ENCODE measurements at places on chromosomes 5 and 9. TPM values are rescaled to one million over a fixed set of nuclear protein-coding genes. Genes with fewer than 3 reads are reported as not detected.

The PPP2CA gene
- 137 TPM for polyA plus RNA-seq

- no peak for DNase-seq
Measured at GRCh38 chr9:77495834-77496671, 152.1 kb downstream of the GNA14 start.

DNA sequence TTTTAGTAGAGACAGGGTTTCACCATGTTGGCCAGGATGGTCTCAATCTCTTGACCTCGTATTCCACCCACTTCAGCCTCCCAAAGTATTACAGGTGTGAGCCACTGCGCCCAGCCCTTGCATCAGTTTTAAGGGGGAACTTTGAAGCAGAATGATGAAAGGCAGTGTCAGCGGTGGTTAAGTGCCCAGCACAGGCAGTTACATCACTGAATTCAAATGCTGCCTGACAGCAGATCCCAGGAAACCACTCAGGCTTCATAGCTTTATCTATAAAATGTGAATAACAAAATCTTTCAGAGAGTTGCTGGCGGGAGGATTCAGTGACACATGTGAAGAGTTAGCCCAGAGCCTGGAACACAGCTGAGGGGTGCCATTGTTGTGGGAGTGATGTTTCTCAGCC lies 26.5 kb downstream of the FGF1 start:
- DNase-seq: no peak

The DDX4 gene
- polyA plus RNA-seq: not detected

The C9 gene
- polyA plus RNA-seq: not detected

The CCL27 gene
- 1.1 TPM for polyA plus RNA-seq

The CNTNAP3 gene
- 3.7 TPM for polyA plus RNA-seq

- DNase-seq: peak; percentile 6
Measured at GRCh38 chr9:122656378-122656777, 1.0 kb downstream of the OR1B1 start.

DNA sequence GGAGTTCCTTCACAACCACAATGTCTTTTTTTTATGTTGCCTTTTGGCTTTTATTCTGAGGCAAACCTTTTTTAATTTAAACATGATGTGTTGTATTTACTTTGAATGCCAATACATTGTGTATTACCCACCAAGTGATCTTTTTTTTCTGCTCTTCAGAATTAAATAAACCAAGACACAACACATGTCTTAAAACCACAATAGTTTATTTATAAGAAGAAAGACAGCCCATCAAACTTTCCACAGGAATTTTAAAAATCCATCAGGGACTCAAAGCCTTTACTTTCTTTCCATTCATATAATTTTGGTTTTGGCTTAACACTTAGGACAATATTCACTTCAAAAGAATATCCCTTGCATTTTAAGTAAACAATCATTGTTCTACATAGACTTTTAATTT lies 321.8 kb upstream of the MEF2C start:
- DNase-seq: no peak

GRCh38 chr5:170426786-170427185 lies 37.6 kb upstream of the KCNMB1 start:
- DNase-seq: no peak

The PPP2R2B gene
- 0.16 TPM for polyA plus RNA-seq

- no peak for DNase-seq
Measured at GRCh38 chr9:79308012-79308411, 263.8 kb upstream of the TLE4 start.

DNA sequence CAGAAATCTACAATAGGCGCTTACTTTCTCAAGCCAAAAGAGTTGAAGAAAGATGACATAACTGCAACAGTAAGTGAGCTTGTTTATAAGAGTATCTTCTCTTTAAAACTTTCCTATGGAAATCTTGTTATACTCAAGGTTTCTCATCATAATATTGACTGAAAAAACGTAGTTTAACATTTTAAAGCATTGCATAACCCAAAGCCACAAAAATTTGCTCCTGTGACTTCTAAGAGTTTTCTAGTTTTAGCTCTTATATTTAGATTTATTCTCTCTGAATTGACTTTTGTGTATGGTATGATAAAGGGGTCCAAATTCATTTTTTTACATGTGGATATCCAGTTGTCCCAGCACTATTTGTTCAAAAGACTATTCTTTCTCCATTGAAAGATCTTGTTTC lies 15.2 kb downstream of the WDR36 start:
- DNase-seq: no peak

The SPATA31A1 gene
- not detected for polyA plus RNA-seq

The TEK gene
- polyA plus RNA-seq: 41.4 TPM

GRCh38 chr9:71465392-71465791 lies 302.9 kb downstream of the CEMIP2 start:
- no peak for DNase-seq

DNA sequence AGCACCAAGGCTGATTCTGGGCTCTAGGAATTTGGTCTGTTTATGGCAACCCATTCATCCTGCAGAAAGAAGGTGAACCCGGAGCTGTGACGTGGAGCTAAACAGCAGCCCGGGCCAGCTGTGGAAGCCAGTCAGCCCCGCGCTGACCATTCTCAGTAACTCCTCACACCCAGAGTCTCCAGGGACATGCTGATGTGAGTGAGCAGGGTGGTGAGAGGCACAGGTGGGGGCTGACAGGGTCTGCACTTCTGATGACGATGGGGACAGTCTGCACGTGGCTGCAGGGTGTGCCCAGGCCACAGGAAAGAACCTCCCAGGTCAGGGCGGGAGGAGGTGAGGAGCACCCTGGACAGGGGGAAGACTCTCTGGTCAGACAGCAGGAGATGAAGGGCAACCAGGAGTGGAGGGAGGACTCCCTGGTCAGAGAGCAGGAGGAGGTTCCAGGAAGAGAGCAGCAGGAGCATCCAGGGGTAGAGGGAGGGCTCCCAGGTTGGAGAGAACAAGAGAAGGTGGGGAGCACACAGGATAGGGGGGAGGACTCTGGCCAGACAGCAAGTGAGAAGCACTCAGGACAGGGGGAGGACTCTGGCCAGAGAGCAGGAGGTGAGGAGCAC lies 26.1 kb upstream of the SLC6A3 start:
- no peak for DNase-seq

The TXNDC8 gene
- not detected for polyA plus RNA-seq

The PCDHB16 gene
- 4.7 TPM for polyA plus RNA-seq

GRCh38 chr5:133909603-133910002 lies 58.8 kb downstream of the C5orf15 start:
- no peak for DNase-seq

The SAPCD2 gene
- 9.4 TPM for polyA plus RNA-seq

DNA sequence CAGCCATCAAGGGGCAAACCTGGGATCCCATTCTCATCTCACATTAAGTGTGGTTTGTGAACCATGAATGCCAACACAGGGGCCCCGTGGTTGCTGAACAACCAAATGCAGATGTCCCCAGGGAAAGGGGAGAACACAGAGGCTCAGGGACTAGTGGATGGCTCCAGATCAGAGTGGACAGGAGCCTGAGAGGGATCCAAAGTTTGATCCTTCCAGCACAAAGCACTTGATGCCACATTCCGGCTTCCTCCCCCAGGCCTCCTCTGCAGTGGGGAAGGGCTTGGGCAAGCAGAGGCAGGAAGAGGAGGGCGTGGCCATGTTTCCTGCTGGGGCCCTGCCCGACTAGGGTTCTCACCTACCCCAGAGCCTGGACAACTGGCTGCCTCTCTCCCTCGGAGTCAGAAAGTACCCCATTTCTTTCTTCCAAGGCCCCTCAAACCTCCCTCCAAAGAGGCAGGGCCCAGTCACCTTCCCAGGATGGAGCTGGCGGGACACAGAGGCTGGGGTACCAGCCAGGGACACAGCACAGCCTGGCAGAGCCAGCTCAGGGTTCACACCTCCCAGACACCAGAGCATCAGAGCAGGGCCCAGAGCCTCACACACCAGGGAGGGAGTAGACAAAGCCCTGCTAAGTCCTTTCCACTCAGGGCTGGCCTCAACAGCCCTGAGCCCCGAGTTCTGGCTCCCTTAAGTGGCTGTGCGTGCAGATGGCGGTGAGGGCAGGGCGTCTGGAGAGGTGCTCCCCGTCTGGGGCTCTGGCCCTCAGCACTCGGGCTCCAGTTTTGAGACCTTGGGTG lies 4.3 kb upstream of the RNF44 start:
- peak; percentile 38 for DNase-seq

GRCh38 chr5:169637549-169638121 lies 560 bp downstream of the DOCK2 start:
- no peak for DNase-seq

DNA sequence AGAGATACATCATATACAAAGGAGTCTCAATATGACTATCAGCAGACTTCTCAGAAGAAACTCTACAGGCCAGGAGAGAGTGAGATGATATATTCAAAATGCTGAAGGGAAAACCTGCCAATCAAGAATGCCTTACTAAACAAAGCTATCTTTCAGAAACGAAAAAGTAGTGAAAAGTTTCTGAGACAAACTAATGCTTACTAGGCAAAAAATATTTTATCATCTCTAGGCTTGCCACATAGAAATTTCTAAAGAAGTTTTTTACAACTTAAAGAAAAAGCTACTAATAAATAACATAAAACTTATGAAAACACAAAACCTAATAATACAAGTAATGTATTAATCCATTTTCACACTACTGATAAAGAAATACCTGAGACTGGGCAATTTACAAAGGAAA lies 59.9 kb upstream of the SPEF2 start:
- DNase-seq: no peak

The FBN2 gene
- polyA plus RNA-seq: 52.2 TPM

The PDZD2 gene
- polyA plus RNA-seq: 16.9 TPM

The STKLD1 gene
- polyA plus RNA-seq: 3.5 TPM

The NR2F1 gene
- polyA plus RNA-seq: 160 TPM

DNA sequence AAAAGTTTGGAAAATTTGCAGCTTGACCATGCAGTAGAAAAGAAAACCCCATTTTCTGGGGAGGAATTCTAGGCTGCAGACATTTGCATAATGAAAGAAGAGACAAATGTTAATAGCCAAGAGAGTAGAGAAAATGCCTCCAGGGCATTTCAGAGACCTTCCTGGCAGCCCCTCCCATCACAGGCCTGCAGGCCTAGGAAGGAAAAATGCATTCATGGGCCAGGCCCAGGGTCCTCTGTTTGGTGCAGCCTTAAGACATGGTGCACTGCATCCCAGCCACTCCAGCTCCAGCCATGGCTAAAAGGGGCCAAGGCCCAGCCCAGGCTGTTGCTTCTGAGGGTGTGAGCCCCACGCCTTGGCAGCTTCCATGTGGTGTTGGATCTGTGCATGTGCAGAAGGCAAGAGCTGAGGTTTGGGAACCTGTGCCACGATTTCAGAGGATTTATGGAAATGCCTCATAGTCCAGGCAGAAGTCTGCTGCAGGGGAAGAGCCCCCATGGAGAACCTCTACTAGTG lies 75.0 kb upstream of the OR13F1 start:
- no peak for DNase-seq

The PRRX2 gene
- polyA plus RNA-seq: 1.2 TPM

DNA sequence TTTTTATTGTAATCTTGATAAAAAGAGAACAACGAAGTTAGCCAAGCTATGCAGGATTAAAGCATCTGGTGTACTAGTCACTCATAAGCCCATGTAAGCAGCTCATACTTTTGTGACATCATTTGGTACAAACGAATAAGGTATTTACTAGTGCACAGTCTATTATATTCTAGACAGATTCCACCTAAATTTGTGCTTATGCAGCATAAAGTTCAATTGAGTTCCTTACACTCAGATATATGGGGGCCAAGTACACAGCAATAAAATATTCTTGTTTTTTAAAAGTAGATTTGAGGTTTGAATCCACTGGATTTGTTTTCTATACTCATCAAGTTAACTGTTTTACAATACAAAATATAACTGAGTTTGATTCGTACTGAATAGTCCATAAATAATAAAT lies 1621.2 kb downstream of the MAT2B start:
- no peak for DNase-seq

DNA sequence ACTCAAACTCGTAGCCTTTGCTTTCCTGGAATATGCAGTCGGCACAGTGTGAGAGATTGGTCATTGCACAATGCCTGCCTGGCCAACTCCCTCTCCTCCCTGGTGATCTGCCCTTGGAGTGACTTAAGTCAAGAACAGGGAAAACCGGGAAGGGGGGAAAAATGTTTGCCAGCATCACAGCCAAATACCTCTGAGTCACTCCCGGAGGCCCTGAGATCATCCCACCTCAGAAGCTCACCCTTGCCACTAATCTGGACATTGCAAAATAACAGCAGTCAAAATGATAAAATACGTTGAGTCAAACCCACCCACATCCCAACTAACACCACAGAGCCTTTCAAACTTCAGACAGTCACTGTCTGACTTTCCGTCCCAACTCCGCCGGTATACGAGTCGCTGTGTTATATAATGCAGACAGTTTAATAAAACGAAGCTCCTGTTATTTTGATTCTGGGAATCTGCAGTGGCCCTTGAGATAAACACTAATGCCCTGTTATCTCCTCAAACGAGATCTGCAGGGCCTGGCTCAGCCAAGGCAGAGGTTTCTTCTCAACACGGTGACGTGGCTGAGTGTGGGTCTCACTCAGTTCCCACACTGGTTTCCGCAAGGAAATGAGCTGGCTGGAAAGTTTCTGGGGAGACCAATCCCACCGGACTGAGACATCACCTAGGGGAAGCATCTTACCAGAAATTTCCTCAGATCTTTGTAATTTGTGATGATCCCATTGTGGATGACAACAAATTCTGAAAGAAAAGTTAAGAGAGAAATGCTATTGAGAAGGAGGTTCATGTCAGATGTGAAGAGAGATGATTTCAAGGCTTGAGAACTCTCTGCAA lies 22.1 kb downstream of the GFPT2 start:
- DNase-seq: no peak

- no peak for DNase-seq
Measured at GRCh38 chr9:14846871-14847311, 63.3 kb downstream of the FREM1 start.

- no peak for DNase-seq
Measured at GRCh38 chr9:110357505-110357904, 19.8 kb upstream of the TXNDC8 start.

DNA sequence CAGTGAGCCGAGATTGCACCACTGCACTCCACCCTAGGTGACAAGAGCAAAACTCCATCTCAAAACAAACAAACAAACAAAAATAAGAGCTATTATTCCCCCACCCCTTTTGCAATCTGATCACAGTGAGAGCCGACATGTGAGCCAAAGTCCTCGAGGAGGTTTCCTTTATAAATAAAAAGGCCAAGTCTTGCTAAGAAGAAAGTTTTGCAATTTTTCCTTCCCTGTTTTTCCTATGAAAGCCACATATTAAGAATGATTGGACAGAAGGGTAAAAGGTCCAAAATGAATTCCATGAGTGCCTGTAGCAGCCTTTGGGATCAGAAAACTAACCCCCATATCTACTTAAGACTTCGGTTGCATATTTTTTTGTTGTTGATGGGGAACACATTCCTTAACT lies 179.7 kb downstream of the TSSK1B start:
- no peak for DNase-seq

The TERT gene
- polyA plus RNA-seq: 0.13 TPM

GRCh38 chr5:136201870-136202269 lies 8.9 kb upstream of the SMIM32 start:
- DNase-seq: no peak

The IL4 gene
- 0.48 TPM for polyA plus RNA-seq

DNA sequence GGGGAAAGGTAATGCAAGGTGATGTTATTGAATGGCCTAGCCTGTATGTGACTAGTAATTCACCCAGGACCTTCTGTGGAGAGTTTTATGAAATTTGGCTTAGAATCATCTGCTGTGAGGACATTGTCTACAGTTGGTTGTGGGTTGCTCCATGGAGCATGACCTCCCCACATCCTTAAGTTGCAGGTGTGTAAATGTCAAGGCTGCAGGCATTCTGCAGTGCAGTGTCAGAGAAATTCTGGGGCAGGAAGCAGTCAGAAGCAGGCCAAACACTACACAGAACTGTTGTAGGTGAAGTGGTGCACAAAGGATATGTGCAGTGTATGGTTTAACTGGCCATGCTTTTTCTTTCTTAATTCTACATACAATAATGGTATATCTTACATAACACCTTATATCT lies 588.3 kb downstream of the EBF1 start:
- DNase-seq: no peak

- no peak for DNase-seq
Measured at GRCh38 chr5:158068964-158069363, 210.0 kb upstream of the CLINT1 start.

The PIGO gene
- polyA plus RNA-seq: 21.3 TPM

Measured in right lung (tissue), 10 donors.